Right lobe of liver (tissue), 6 donors: ENCODE measurements at places on chromosomes 6 and 20. TPM values are rescaled to one million over a fixed set of nuclear protein-coding genes. Genes with fewer than 3 reads are reported as not detected.

DNA sequence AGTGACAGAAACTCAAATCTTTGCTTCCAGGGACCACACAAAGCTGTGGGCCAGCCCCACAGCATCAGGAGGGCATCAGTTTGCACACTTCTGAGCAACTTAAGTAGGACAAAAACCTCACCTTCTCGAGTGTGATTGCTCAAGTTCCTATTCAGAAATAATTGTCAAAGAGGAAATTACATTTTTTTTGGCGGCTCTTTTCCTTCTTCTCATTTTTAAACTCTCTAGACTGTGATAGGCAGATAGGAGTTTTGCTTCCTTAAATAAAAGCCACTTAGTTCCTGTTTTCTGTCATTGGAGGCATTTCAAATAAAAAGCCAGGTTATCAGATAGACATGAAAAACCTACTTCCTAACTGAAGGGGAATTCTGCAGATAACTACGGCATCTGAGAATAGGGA is 11.2 kb upstream of the TAGAP start:
- DNase-seq, result no peak

The KHDC1L gene
- not detected for total RNA-seq

GRCh38 chr6:167699141-167699931 is 127.4 kb upstream of the AFDN start:
- DNase-seq, result peak; percentile 61

- no peak for DNase-seq
Measured at GRCh38 chr20:37841389-37841788, 61.5 kb upstream of the VSTM2L start.

The HINT3 gene
- 13.9 TPM for total RNA-seq

- DNase-seq, result no peak
Measured at GRCh38 chr6:13847326-13848050, 33.1 kb upstream of the MCUR1 start.

- no peak for DNase-seq
Measured at GRCh38 chr6:90374201-90374600, 77.6 kb upstream of the BACH2 start.

DNA sequence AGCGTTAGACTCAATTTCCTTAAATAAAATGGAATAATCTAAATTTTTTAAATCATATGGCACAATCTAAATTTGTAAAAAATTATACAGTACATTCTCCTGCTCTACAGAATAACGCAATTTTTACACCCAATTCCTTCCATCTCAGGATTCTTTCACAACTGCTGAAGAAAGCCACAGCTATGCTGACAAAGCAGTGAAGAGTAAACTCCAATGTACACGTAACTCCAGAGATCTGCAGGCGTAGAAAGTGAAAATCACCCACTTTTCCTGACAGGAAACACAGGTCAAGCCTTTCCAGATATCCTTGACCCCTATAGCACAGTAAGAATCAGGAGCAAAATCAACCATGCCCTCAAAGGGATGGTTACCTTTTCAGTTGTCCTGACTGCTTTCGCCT is 27.4 kb downstream of the EPHA7 start:
- no peak for DNase-seq

The NRN1 gene
- 2.9 TPM for total RNA-seq

DNA sequence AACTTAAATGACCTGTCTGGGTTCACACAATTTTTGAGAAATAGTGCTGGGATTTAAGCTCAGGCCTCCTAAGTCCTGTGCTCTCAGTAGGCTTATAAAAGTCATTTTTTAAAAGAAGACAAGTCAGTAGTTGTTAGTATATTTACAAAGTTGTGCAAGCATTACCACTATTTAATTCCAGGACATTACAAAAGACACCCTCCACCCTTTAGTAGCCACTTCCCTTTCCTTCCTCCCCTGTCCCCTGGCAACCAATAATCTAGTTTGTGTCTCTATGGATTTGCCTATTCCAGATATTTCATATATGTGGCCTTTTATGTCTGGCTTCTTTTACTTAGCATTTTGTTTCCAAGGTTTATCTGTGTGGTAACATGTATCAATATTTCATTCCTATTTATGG is 37.6 kb downstream of the HMGN3 start:
- no peak for DNase-seq

DNA sequence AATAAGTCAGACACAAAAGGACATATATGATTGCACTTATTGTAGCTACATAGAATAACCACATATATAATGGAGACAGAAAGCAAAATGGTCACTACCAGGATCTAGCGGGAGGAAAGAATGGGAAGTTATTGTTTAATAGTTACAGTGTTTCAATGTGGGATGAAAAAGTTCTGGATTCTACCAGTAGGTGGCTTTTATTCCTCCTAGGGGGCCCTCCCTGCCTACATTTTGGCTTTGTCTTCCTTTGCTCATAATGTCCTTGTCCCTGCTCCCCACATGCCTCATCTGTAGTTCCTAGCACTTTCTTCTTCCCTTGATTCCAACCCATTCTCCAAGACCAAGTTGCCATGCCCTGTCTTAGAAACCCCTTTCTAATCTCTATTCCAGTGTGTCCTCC is 16.3 kb downstream of the ZNF133 start:
- DNase-seq, result no peak

DNA sequence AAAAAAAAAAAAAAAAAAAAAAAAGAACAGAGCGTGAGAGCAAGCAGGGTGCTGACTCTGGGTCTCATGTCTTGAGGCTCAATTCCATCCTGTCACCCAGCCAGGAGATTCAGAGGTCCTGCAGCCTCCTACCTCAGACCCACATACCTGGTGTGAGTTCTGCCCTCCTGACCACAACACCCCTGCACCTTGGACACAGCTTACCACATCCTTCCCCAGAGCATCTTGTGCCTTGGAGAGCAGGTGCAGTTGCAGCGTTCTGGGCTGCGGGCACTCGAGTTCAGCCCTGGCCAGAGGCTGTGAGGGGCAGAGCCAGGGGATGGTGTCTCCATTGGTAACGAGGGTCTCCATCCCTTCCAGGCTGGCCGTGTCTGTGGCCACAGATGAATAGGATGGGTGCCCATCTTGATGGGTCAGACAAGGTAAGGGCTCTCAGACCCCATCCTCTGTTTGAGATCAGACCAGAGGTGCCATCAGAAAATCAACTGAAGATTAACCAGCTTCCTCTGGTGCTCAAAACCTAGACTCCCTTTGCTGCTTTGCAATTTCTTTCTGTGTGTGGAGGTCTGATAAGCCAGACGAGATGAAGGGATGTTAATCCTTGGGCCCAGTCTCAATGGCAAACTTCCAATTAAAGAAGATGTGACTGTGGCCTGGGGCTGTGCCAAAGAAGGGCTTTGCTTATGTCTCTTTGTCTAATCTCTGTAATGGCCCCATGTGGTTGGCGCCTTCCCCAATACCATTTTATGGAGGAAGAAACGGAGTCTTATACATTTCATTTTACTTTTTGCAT is 14.7 kb upstream of the ZNF831 start:
- DNase-seq, result no peak

The PREX1 gene
- total RNA-seq, result 11.1 TPM

GRCh38 chr6:27133281-27134227 is 113.9 kb upstream of the PRSS16 start:
- peak; percentile 75 for DNase-seq

The ZDHHC14 gene
- total RNA-seq, result 7.5 TPM

DNA sequence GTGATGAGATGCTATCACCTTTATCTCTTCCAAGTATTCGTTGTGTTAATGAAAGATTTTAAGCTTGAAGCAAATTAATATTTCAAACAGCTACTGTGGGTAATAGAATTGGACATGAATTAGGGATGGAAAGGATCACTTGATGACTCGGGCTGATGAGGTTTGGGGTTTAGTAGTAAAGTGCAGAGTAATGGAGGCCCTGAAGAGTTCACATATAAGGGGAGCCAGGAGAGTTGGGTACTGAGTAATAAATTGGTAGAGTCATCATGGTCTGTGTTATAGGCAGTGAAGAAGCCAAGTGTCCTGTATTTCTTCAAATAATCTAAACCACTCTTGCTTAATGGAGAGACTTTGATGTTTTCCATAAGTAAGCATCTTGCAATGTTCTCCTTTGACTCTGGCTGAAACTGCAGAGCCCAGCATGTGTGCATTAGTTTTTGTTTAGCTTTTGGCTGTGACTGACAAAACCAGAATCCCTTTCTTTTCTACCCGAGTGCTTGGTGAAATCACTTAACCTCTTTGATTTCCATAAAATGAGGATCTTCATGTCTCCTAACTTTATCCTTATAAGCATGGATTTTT is 57.6 kb downstream of the L3MBTL3 start:
- no peak for DNase-seq

The PACRG gene
- 2.5 TPM for total RNA-seq

DNA sequence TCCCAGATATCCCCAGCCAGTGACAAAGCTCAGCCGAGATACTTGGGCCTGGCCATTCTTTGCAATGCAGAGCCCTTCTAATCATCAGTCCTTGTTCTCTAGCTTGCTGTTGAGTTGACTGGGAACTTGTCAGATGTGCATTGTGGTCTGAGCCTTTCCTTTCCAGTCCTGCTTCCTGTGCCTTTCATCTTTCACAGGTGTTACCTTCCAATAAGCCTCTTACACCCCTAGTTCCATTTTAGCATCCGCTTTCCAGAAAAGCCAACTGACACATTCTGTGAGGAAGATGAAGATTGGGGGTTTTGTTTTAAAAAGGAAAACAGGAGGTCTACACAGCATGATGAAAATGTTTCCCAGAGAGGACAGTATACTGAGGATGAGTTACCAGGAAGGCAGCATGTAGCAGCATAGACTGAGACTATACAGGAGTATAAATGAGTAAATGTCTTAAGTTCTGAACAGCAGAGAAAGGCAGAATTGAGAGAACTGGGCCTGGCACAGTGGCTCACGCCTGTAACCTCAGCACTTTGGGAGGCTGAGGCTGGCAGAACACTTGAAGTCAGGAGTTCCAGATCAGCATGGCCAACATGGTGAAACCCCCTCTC is 5.6 kb upstream of the CEP85L start:
- DNase-seq, result no peak

The OXT gene
- 41.2 TPM for total RNA-seq

The KCNK17 gene
- 0.68 TPM for total RNA-seq

- no peak for DNase-seq
Measured at GRCh38 chr6:158408552-158409130, 96.4 kb downstream of the TULP4 start.

DNA sequence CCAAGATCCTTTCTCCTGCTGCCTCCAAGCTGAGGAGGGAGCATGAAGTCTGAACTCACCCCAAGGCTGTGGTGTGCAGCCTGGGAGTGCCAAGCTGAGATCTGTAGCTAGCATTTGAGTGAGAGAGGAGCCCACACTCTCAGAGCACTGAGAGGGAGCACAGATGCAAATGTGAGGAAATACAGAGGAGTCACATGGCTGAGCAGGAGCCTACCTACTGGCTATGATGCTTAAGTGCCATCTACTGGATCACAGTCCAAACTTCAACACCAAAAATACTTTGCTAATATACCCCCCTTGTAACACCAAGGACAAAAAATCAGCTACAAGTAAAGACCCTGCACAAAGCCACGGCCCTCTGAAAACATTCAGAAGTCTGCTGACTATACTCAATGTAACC is 94.4 kb upstream of the IMPG1 start:
- DNase-seq, result no peak

DNA sequence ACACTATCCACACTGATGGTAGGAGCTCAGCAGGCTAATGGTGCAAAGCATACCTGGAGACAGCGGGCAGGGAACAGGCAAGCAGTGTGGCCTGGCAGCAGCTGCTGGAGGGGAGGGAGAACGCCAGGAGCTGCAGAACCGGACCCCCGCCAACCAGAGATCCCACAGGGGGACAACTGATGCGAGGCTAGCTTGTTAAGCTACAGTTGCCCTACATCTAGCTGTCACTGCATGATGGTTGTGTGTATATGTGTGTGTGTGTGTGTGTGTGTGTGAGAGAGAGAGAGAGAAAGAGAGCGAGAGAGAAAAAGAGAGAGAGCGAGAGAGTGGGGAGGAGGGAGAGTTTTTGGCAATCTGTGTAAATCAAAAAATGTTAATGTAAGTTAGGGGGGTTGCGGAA is 69.7 kb upstream of the NHSL1 start:
- no peak for DNase-seq

DNA sequence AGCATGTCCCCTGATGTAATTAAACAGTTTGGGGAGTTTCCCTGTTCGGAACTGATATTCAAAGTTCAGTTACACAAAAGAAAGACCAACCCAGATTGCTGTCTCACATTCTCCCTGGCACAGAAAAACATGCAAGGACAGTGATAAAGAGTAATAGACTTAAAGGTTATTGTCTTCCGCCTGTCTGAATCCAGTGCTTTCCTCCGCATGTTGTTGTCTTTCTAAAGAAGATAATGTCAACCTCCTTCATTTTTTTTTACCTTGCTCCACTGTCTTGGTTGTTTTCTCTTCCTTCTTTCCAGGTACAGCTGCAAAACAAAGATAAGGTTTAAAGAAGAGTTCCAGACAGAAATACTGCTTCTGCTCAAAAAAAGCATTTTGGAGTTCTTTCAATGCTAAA is 284.5 kb downstream of the TRDN start:
- no peak for DNase-seq

DNA sequence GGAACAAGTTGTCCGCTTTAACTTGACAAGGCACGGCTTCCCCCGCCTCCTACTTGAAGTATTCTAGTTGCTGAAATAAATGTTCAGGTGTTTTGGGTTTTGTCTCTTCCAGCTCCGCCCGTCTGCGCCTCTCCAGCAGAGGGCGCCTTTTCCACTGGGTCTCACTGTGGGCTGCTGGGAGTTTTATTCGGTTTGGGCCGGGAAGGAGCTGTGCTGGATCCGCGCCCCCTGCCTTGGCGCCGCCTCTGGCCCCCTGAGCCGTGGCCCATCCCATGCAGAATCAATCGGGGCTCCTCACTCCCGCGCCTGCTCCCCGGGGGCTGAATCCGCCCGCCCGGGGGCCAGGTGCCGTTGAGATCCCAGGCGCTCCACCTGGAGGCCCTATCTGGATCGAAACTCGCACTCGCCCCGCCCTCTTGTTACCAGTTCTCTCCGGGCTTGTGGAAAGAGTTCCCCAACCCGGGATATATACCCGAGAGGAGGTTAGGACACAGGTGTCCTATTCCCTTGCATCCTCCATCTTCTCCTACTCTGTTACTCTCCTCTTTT is 51.0 kb upstream of the TCF21 start:
- peak; percentile 74 for DNase-seq

DNA sequence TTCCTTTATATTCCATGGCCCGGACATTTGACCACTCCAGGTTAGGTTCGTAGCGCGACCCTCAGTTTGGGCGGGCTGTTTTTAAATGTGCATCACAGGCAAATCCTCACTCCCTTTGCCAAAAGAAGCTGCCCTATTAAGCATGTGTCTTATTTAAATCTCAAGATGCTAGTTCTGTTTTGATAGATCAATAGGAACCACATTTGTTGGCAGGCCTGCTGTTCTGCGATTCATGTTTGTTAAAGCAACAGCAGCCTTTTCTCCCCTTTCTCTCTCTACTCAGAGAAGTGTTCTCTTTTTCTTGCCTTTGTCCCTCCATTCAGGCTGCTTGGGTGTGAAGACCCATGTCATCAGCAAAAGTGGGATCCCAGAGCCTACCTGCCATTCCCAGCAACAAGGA is 212.0 kb upstream of the SSTR4 start:
- DNase-seq, result no peak

The NKAIN4 gene
- total RNA-seq, result not detected

The TMEM200A gene
- total RNA-seq, result not detected

GRCh38 chr20:47907031-47907675 is 121.9 kb upstream of the SULF2 start:
- DNase-seq, result no peak
